GM12864 (cell line): ENCODE measurements at places on chromosomes 2 and 18.

DNA sequence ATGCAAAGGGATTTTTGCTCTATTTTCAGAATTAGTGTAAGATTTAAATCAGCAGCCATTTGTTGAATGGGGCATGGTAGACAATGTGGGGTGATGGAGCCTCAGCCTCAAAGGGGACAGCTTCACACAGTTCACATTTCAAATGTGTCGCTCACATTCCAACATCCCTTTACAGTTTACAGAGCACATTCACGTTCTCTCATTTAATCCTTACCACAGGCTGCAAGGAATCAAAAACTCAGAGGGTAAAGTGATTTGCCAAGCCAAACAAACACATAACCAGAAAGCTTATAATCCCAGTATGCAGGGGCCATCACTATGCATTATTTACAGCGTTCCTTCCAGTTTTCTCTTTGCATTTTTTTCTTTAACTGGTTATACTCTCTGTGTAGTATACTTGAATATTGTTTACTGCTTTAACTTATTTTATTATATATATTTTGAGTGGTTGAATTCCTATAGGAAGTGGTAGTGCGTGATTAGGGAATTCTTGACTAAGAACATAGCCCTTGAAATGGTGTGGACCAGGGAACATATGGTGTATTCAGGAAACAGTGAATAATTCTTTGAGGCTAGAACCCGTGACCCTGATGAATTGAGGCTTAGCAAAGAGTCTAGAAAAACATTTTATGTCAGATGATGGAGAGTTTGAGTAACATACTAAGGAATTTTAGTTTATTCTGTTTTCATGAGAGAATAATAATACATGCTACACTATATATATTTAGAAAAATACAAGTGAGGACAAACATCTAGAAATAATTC, 18.1 kb upstream of the TAF1B start:
- DNase-seq: no peak

DNA sequence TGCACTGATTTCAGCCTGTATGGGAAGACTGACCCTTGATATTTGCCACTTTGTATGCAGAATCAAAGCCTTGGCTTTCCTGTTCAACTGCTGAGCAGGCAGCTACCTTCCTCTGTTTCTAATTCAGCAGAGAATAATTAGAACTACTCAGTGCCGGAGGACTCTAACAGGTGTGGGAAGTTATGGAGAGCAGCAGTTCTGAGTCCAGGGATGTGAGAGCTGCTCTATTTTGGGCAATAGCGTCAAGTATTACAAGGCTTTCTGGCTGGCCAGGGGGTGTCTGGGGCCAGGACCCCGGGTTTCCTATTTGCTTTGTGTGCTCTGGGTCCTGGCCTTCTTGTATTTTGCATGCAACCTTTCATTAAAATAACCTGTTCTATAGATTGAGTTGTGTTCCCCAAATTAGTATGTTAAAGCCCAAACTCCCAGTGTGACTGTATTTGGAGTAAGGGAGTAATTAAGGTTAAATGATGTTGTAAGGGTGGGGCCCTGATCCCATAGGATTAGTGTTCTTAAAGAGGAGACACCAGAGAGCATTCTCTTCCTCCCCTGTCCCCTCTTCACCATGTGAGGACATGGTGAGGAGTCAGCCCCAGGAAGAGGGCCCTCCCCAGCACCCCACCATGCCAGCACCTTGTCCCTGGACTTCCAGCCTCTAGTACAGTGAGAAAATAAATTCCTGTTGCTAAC, 5.6 kb upstream of the NTSR2 start:
- DNase-seq: no peak

DNA sequence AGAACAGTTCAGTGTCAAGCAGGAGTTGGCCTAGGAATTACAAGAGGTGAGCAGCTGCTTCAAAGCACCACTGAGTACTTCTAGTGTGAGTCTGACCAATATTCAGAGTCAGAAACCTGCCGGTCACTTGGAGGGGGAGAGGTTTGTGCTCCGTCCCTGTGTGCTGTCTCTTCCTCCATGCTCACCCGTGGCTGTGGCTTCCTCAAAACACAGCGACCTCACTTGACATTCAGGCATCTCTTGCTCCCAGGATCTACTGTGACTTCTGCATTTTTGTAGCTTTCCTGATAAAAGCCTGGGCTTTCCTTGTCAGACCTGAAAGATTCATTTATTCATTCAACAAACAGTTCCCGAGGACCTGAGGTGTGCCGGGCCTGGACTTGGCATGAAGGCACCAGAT, 32.9 kb downstream of the TPRKB start:
- DNase-seq: no peak

DNA sequence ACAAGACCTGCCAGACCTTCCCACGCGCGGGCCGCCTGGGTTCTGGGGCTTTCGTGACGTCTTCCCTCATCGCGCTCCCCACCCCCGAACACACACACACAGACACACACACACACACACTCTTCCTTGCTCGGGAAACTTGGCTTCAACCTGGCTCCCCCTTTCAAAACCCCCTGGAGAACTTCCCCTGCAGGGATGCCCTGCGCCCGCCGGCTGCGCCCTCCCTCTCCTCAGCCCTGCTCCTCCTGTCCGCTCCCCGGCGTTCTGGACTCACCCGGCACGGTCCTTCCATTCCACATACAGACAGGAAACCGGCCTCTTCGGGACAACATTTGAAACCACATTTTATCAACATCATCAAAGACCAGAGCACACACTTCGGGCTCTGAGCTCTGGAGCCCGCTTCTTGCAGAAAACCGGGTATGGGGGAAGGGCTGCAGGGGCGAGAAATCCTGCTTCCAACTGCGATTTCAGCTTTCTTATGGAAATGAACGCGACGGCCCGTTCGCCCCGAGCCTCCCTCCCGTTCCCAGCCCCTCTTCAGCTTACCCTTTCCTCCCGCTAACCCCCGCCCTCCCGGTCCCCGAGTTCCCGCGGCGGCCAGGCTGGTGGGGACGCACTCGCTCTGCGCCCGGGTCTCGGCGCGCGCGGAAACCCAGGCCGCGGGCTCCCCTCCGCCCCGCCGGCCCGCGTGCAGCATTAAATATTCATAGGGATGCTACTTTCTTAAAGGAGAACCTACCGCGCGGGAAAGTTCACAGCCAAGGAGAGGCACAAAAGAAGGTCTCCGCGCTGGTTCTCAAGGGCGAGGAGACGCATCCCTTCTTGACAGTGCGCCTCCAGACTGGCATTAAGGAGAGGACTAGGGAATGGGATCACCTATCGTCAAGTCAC, 18.3 kb downstream of the POU3F3 start:
- DNase-seq: no peak

DNA sequence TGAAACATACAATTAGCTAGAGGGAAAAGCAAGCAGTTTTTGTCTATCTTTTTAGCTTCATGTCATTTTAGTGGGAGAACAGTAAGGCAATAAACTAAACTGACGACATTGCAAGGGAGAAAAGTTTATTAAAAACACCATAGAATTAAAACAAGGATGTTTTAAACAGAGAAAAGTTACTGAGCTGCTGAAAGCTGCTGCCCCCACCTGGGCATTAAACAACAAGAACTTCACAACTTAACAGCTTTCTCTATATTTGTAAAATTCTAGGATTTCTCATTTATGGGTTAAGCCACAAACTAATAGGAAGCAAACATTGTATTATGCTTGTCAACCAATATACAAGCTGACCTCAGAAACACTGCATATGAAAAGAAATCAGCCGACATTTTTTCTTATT, 289.2 kb downstream of the ERBB4 start:
- no peak for DNase-seq

DNA sequence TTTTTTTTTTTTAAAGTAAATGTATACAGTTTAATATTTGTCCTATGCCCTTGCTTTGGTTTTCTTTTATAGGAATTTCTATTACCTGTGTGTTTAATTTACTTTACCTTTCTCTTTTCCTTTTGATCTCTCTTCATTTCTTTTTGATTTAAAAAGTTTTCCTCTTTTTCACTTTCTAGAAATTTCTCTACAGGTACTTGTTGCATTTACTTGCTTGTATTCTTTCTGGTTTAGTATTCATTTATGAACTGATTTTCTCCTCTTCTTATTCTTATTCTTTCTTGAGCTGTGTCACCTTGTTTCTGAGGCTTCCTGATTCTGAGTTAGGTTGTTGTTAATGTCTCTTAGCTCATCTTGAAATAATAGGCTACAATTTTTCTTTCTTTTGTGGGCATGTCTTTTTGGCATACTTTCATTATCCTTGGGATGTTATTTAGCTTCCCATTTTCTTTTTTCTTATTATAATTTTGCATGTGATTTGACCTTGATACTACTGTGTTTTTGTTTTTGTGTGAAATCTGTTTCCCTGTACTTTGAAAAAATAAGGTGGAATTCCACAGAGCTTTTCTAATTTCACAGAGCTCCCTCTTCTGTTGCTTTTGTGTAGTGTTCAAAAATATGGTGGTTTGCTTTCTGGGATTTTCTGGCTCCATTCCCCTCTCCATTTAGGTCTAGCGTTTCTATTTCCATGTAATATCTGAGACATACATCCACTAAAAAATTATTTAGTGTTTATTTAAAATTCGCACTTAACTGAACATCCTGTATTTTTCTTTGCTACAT, 25.5 kb upstream of the ALMS1 start:
- no peak for DNase-seq

GRCh38 chr18:69127873-69128500, 272.7 kb upstream of the DOK6 start:
- no peak for DNase-seq

GRCh38 chr2:215598376-215598975, 162.6 kb upstream of the FN1 start:
- DNase-seq: no peak

DNA sequence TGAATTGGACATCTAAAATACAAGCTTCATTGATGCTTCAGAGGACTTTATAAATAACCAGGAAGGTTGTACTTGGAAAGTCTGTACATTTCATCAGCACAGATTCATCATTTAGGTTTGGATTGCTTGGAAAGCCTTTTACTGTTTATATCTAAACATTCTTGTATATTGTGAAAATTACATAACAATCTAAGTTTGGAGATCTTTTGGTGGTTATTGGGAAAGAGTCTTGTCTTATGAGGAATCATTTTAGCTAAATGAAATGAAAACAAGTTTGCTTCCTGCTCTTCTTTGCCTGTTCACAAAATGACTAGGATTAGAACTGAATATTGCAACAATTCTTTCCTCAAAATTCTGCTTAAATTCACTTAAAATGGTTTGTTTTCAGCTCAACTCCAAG, 79.3 kb downstream of the ABI2 start:
- no peak for DNase-seq

- DNase-seq: no peak
Observed at GRCh38 chr2:49982871-49983270, 828.6 kb upstream of the FSHR start.

DNA sequence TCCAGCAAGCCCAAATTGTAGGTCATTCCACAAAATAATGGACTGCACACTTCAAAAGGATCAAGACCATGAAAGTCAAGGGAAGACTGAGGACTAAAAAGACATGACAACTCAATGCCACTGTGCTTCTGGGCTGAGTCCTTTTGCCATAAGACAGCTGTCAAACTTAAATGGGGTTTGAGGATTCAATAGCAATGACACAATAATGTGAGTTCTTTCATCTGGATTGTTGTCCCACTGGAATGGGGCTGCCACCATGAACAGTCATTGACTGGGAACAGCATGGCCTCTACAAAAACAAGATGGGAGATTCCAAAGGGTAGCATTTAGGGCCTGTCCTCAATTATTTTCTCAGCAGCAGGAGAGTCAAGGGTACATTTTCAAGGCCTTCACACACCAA, 118.5 kb downstream of the EN1 start:
- DNase-seq: no peak

DNA sequence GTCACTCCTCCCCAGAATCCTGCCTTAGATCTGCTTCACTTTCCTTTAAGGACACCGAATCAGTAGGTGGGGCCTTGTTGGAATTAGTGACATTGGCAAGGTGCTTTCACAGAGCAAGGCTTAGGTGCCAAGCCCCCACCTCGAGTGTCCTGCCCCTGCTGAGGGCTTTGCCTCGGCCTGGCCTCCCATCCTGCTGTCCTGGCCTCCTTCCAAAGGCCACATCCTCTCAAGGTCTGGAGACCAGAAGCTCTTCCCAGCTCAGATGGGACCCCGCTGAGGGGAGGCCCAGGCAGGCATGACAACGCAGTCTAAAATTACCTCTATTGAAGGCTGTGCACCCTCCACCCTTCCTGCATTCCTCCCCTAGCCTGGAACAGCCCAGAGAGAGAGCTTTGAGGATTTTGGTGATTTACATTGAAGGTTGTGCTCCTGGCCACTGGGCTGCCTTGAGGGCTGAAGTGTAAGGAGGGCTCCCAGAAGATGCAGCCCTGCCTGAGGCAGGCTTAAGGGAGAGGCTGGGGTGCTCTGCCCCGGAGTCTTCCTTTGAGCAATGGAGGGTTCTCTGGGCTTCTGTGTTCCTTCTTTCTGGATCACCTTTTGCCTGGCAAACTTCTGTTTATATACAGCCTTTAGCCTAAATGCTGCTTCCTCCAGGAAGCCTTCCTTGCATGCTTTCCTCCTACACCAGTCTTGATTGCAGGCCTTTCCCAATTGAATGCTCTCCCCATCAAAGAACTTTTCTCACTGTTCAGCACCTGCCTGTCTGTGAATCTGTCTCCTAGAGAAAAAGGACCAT, 154.4 kb downstream of the DDX1 start:
- DNase-seq: no peak

- DNase-seq: no peak
Observed at GRCh38 chr18:377088-377487, 109.2 kb upstream of the THOC1 start.

DNA sequence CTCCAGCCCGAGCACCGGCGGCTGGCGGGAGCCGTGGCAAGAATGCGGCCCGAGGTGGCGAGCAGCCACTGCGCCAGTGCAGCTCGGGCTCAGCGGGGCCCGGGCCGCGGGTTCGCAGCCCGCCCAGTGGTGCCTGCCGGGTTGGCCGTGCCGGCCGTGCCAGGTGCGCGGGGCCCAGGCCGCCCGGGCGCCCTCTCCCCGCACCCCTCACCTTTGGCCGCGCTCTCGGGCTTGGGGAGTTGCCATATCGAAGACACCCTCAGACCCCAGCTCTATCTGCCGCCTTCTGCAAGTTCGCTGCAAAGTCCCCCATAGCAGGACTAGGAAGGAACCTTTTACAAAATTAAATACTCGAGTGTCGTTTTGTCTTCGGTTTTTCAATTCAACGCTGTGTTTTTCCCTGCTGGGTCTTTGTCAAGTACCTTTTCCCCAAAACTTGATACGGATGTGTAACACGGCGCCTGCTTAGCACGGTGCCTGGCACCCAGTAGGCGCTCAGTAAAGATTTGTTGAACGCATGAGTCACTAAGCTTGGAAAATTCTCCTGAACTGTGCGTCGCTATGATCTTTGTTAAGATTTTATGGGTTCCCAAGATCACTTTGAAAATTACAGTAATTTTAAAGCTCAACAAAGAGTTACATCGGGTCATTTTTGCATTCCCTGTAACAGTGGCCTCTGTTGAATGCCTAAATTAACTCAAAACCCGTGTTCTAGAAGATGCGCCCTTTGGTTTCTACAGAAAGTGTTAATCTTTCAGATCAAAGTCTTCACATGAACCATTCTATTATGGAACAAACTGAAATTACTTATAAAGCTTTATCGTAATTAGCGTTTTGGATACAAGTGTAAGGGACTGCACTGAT, 750 bp downstream of the STRADB start:
- no peak for DNase-seq

GRCh38 chr18:33560686-33561370, 17.2 kb upstream of the ASXL3 start:
- DNase-seq: peak; percentile 3

- DNase-seq: peak; percentile 57
Observed at GRCh38 chr2:159921752-159922404, 123.9 kb upstream of the CD302 start.

GRCh38 chr18:57077786-57078552, 68.9 kb upstream of the BOD1L2 start:
- DNase-seq: peak; percentile 87

- DNase-seq: no peak
Observed at GRCh38 chr2:215826838-215827441, 186.4 kb downstream of the MREG start.

GRCh38 chr2:67015681-67016080, 381.5 kb upstream of the ETAA1 start:
- DNase-seq: no peak
